T-helper 17 cell (primary cell): ENCODE measurements at places on chromosomes 11 and 22.
A peak's percentile ranks its signal among the peaks of the same experiment; 100 is the strongest.

DNA sequence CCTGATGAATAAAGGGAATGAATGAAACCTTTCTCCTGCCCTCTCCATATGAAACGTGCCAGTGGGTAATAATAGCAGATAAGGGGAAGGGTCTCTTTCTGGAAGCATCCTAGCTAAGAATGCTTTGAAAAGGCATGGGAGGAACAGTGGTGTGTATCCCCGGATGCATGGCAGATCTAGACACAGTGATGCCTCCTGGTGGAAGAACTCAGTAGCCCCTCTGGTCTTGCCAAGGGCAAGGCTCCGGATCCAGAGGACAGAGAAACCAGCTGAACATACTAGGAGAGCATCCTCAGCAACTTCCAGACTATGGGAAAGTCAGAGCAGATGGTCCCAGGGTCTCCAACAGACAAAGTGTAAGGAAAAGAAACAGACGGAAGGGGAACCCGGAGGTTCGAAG lies 6.4 kb downstream of the BAIAP2L2 start:
- no peak overlapping the region for H3K4me3 ChIP-seq
- H3K27ac ChIP-seq, result no peak overlapping the region
- no peaks in the 10 kb centered on the region for H3K27me3 ChIP-seq
- no peaks in the 10 kb centered on the region for H3K36me3 ChIP-seq
- no peak for DNase-seq

GRCh38 chr11:111308140-111308539 lies 9.8 kb downstream of the POU2AF3 start:
- H3K27ac ChIP-seq, result no peak overlapping the region
- no peak overlapping the region for H3K4me3 ChIP-seq
- H3K36me3 ChIP-seq, result peaks cover 4% of the 10 kb centered on the region
- H3K27me3 ChIP-seq, result peaks cover 73% of the 10 kb centered on the region

- peaks cover 17% of the 10 kb centered on the region for H3K4me1 ChIP-seq
- no peaks in the 10 kb centered on the region for H3K27me3 ChIP-seq
- peaks cover 23% of the 10 kb centered on the region for H3K36me3 ChIP-seq
- H3K27ac ChIP-seq, result peak overlapping the region; percentile 21
- DNase-seq, result no peak
These were observed 90.4 kb downstream of the SERGEF start for GRCh38 chr11:17922416-17922788.

DNA sequence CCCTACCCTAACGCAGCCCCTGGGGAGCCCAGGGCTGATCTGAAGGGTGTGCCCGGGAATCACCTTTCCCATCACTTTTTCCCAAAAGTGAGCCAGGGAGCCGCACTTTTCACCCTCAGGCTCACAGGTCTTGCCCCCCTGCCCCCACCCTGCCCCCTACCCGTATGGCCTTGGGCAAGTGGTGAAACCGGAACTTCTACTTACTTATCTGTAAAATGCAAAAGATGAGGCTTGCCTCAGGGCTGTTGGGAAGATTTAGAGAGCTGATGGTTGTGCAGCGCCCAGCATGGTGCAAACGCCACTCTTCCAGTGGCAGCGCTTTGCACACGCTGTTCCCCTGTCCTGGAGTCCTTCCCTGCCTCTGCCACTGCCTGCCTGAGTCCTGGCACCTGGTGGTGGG lies 8.0 kb downstream of the SYT12 start:
- H3K27me3 ChIP-seq, result peaks cover 36% of the 10 kb centered on the region
- no peak overlapping the region for H3K4me3 ChIP-seq
- H3K36me3 ChIP-seq, result no peaks in the 10 kb centered on the region
- no peaks in the 10 kb centered on the region for H3K4me1 ChIP-seq

DNA sequence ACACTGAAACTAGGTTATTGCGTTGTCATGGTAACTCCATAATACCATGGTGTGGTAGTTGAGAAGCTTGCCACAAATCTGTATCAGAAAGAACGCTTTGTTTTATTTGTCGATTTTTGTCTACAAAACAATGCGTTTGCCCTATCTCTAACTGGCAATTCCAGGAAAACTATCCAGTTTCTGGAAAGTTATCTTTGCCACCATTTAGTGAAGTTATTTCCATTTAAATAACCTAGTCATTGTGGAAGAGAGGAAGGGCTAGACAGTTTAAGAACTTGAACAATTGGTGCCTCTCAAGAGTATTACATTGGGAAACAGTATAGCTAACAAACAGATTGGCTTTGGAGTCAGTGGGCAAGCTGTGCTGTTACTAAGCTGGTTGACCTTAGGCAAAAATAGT lies 7.9 kb downstream of the HSD17B12 start:
- H3K27me3 ChIP-seq, result no peaks in the 10 kb centered on the region
- no peak for DNase-seq
- peaks cover 9% of the 10 kb centered on the region for H3K36me3 ChIP-seq

GRCh38 chr11:32032052-32032451 lies 58.8 kb upstream of the RCN1 start:
- peaks cover 7% of the 10 kb centered on the region for H3K4me1 ChIP-seq
- H3K36me3 ChIP-seq, result no peaks in the 10 kb centered on the region
- no peak overlapping the region for H3K4me3 ChIP-seq

GRCh38 chr11:29612423-29612822 lies 404.4 kb downstream of the KCNA4 start:
- no peaks in the 10 kb centered on the region for H3K27me3 ChIP-seq
- no peaks in the 10 kb centered on the region for H3K4me1 ChIP-seq
- DNase-seq, result no peak
- no peak overlapping the region for H3K27ac ChIP-seq

DNA sequence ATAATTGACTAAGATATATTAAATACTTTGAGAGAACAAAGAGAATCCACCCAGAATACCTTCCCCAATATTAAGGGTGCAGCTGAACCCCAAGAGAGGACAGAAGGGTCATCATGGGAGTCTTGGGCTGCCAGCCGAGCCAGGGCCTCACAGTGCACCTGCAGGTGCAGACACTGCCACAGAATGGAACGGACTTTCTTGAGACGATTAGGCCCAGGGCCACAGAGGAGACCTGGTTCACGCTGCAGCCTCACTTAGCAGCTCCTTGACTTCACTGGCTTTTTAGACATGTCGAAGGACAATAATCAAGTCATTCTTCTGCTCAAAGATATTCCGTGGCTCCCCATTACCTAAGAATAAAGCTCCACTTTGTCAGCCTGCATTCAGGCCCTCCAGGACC lies 100.6 kb downstream of the PHF21B start:
- no peak overlapping the region for H3K27ac ChIP-seq
- DNase-seq, result no peak
- peaks cover 7% of the 10 kb centered on the region for H3K36me3 ChIP-seq
- H3K4me3 ChIP-seq, result no peak overlapping the region

DNA sequence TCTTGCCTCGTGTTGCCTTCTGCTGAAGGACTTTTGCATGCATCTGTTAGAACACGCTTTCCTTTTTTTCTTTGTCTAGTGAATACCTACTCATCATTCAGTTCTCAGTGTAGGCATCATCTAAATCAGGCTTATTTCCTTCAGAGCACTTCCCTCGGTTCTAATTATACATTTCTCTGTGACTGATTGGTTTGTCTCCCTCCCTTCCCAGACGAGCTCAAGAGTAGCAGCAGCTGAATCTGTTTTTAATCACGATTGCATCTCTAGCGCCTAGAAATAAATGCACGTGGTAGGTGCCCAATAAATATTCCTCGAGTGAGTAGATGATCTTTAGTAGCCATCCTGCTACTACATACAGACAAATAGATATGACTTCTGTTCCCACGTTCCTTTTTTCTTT lies 6.3 kb downstream of the CEP164 start:
- H3K36me3 ChIP-seq, result peaks cover 8% of the 10 kb centered on the region
- no peaks in the 10 kb centered on the region for H3K27me3 ChIP-seq
- no peak for DNase-seq
- peak overlapping the region; percentile 16 for H3K27ac ChIP-seq

DNA sequence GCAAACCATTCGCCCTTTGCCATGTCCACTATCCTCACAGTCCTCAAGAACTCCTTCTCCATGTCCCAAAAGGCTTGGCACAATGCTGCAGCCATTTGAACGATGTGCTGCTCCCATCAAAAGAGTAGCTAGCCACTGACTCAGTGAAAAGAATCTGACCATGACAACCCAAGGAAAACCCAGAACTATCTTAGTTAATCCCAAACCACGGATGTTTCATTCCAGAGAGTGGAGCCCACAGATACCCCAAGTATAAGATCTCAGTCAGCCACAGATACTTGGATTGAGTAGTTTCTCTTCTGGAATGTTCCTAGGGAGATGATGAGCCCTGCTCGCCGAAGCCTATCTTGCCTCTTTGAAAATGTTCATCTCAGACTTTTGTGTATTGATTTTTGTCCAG lies 176.9 kb downstream of the NAV2 start:
- H3K27me3 ChIP-seq, result peaks cover 13% of the 10 kb centered on the region
- H3K27ac ChIP-seq, result no peak overlapping the region
- no peaks in the 10 kb centered on the region for H3K4me1 ChIP-seq
- no peak overlapping the region for H3K4me3 ChIP-seq

DNA sequence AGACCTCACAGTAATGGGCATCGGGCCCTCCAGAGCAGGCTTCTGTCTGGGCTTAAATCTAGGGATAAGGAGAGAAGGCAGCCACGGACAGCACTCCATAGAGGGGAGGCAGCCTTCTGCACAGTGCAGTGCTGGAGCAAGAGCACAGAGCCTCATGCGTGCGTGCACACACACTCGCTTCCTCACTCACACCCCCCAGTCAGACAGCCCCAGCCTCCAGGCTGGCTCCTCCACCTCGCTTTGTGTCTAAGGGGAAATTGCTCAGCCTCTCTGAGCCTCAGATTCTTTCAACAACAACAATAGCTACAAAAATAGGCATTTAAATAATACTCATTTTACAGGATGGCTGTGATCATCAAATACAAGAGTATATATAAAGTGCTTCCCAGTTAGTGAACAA lies 26.7 kb upstream of the ETS1 start:
- no peak overlapping the region for H3K27ac ChIP-seq
- no peak overlapping the region for H3K4me3 ChIP-seq
- DNase-seq, result no peak
- H3K4me1 ChIP-seq, result peaks cover 58% of the 10 kb centered on the region
- H3K36me3 ChIP-seq, result no peaks in the 10 kb centered on the region
- no peaks in the 10 kb centered on the region for H3K27me3 ChIP-seq

- DNase-seq, result no peak
- no peak overlapping the region for H3K27ac ChIP-seq
- no peak overlapping the region for H3K4me3 ChIP-seq
- H3K27me3 ChIP-seq, result no peaks in the 10 kb centered on the region
- H3K4me1 ChIP-seq, result no peaks in the 10 kb centered on the region
- H3K36me3 ChIP-seq, result no peaks in the 10 kb centered on the region
These were observed 428.5 kb downstream of the METTL15 start for GRCh38 chr11:28536504-28537267.

DNA sequence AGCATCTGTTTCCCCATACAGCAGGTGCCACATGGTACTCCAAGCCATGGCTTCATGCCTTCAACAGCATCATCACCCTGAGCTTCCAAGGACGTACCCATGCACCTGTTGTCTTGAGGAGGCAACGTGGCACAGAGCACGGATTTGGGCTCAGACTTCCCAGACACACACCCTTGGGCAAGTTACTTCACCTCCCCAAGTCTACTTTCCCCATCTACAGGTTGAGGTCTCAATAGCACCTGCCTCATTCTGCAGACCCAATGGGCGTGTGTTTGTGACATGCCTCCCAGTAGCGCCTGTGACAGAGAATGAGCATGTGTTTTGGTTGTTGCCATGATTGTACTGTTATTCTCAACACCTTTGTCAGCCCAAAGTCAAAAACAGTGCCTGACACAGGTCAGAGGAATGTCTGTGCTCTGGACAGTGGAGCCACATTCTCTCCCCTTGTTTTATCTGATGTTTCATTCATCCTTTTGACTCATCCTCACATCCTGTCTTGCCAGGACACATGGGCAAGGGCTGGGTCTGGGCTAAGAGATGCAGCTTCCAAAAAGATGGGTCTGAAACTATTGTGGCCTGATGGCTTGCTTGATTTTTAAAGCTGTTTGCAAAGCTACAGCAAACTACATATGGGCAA lies 53.4 kb upstream of the CCND1 start:
- peaks cover 3% of the 10 kb centered on the region for H3K36me3 ChIP-seq
- no peak overlapping the region for H3K27ac ChIP-seq
- no peak overlapping the region for H3K4me3 ChIP-seq
- H3K4me1 ChIP-seq, result no peaks in the 10 kb centered on the region

DNA sequence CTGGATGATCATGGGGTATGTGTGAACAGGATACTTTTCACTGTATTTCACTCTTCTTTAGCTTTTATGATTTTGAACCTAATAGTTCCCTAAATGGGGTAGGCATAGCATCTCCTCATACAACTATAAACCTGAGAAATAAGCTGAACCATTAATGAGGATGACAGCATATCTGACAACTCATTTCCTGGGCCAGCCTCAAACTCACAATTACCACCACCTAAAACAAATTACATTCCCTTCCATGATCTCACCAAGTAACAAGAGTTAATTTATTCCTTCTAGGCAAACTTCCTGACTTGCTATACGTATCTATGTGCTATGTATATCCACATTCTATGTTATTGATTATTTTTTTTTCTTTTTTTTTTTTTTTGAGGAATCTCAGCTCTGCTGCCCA lies 23.0 kb downstream of the SIK3 start:
- H3K4me1 ChIP-seq, result peaks cover 38% of the 10 kb centered on the region
- no peaks in the 10 kb centered on the region for H3K27me3 ChIP-seq
- no peaks in the 10 kb centered on the region for H3K36me3 ChIP-seq

- no peaks in the 10 kb centered on the region for H3K27me3 ChIP-seq
- DNase-seq, result no peak
- peaks cover 6% of the 10 kb centered on the region for H3K36me3 ChIP-seq
- peak overlapping the region; percentile 21 for H3K27ac ChIP-seq
These were observed 26.6 kb downstream of the RELT start for GRCh38 chr11:73402834-73403185.

DNA sequence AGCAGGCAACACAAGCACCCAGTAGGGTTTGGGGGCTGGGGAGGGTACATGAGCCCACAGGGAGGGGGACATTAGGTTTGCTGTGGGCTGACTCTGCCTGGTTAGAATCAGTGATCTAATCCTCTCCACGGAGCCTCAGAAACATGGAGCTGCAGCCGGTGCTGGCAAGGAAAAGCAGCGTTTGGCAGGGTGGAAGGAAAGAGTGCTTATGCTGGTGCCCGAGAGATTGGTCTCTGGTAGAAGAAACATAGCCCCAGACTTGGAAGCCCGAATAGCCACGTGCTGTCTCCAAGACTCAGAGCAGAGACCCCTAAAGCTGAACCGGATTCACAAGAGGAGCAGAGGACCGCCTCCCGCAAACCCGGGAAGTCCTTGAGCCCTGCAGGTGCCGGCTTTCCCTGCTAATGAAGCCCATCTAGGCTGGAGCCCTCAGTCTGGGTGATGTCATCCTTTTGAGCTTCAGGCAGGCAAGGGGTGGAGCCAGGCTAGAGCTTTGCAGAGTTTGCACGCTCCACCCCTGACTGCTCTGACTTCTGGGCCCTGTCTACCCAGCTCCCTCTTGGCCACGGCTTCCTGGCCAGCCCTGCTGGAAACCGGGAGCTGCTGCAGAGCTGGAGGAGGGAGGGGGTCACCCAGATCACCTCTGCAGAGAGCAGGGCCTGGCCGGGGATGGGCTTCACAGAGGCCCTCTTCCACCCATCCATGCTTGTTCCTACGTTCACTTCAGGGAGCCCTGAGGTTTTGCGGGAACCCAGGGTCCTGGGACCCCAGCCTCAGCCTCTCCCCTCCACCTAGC lies 35.0 kb upstream of the JAM3 start:
- no peak for DNase-seq
- H3K27me3 ChIP-seq, result peaks cover 13% of the 10 kb centered on the region
- peak overlapping the region; percentile 29 for H3K27ac ChIP-seq
- H3K4me3 ChIP-seq, result peak overlapping the region; percentile 75

- H3K4me3 ChIP-seq, result no peak overlapping the region
- H3K27ac ChIP-seq, result no peak overlapping the region
- H3K27me3 ChIP-seq, result no peaks in the 10 kb centered on the region
- no peaks in the 10 kb centered on the region for H3K36me3 ChIP-seq
These were observed 1649.6 kb downstream of the LRRC4C start for GRCh38 chr11:39809833-39810232.

- peaks cover 42% of the 10 kb centered on the region for H3K27me3 ChIP-seq
- no peak overlapping the region for H3K27ac ChIP-seq
- no peak overlapping the region for H3K4me3 ChIP-seq
- no peaks in the 10 kb centered on the region for H3K4me1 ChIP-seq
- no peak for DNase-seq
These were observed 143.5 kb upstream of the B3GAT1 start for GRCh38 chr11:134555510-134555909.
